ENCODE measurements at places on chromosomes 1 and 21.

DNA sequence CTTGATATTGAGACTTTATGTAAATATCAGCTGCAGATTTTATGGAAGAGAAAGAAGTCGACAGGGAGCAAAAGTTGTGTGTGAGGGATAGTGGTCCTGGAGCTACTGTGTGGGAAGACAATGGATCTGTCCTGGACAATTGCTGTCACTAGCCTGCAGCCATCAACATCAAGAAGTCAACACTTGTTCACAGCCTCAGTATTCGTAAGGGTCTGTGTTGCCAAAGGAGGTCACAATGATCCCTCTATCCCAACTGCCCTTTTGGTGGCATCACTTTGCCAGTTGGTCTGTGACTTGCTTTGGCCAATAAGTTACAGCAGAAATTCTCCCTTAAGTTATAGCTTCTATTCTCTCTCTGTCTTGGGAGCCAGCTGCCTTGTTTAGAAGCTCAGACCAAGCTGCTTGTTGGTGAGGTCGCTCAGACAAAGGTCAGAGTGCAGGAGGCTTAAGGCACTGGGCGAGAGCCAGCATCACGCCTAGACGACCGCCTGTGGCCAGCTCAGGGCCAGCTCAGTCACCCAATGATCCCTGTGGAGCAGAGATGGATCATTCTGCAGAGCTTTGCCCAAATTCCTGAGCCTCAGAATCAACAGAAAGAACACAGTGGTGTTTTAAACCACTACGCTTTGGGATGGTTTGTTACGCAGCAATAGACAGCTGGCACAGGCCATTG lies 134.9 kb downstream of the RHOU start:
- no peak for DNase-seq

DNA sequence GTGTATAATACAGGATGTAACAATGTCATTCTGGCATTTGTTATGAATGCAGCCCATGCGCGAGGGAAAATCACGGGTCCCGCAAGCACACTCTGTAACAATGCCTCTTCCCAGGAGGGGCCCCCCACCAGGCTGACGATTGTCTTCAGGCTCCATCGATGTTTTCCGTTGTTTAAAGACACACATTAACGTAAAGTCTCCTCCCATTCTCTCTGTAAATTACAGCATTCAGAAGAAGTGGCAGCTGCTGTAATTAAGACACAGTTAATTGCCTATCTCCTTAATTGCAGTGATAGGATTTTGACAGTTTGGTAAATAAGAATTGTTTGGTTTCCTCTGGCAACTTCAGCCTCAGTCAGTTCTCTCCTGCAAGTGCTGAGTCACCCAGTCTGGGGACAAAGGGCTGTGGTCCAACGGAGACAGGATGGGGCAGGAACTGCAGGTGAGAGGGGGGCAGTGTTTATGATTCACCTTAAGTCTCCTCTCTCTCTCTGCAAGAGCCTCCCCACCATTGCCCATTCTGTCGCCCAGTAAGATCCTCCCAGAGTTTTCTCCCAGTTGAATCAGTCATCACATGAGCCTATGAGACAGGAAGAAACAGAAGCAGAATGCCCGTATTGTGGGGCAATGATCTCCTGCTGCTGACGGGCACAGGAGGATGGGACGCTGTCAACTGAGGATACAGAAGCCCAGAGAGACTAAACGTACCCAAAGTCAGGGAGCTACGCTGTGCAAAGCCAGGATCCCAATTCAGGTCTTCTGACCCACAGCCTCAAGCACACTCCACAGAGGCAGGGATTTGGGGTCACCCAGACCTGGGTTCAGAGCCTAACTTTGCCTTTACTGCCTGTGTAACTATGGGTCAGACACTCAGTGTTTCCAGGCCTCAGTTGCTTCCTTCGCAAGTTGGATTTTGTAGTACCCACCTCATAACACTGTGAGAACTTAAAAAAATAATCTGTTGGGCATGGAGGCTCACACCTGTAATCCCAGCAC lies 110.0 kb downstream of the ADSS2 start:
- peak; percentile 18 for DNase-seq

GRCh38 chr1:169853341-169853740 lies 40.4 kb downstream of the SCYL3 start:
- no peak for DNase-seq

DNA sequence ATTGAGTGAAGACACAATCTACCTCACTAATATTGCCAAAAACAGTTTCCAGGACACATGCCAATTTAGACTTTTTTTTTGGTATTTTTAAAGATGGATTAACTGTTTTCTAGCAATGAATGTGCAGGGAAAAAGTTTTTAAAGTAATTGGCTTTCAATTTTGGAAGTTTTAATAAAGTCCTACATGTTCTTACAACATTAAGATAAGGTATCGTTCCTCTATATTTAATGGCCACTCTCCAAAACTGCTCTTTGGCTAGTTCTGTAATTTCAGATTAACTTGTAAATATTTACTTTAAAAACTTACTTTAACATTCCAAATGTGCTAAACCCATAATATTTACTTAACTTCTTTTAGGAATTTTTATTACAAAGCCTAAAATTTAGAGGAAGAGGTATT lies 1332.2 kb upstream of the PRMT6 start:
- DNase-seq: no peak

- no peak for DNase-seq
Observed at GRCh38 chr1:172179918-172180317, 240.6 kb upstream of the C1orf105 start.

DNA sequence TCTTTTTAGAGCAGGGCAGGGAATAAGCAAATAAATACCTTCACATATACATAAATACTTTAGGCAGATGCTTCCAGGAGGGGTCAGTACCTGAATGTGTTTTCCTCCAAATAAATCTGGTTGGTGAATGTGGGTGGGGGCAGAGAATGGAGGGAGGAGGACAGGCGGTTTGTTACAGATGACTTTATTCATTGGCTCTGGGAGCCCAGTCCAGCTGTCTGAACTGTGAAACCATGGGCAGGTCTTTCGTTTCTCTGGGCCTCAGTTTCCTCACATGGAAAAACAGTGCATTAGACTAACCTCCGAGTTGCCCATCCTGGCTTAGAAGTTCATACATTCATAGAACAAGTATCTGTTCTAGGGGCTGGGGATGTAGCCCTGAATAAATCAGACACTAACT lies 124.6 kb downstream of the IER5 start:
- DNase-seq: no peak

DNA sequence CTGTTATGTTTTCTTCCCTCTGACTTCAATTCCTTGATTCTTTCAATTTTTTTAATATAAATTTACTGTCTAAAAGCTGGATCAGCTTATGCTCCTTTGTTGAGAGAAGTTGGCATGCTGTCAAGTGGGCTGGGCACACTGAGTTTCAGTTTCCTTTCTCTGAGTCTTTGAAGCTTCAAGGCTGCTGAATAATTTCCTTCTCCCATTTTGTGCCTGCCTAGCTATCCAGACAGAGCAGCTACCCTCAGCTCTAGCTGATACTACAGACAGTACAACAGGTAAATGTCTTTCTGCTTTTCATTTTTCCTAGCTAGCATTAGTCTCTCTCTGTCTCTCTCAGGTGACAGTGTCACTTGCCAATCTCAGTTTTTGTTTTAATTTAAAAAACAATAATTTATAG lies at the start of gene IFI44:
Gene IFI44, plus strand, starts transcription at position 204 of the 400 bp plus-strand sequence. CDS start 365 bp downstream, outside the sequence.
- DNase-seq: peak; percentile 78

DNA sequence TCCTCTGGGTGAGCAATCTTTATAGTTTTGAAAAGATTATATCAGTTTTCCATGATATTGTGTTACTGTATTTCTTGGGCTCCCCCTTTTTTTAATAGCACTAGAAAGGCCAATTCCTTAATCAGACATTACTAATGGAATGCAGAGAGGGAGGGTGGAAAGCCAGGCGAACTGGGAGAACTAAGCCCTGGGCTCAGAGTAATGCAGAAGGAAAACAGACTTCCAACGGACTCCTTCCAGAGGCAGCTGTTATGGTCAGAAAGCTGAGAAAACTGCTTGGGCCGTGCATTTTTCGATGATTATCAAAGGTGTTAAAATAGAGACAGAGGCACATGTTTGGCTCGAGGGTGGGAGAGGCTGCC lies 206.3 kb downstream of the FOXD2 start:
- no peak for DNase-seq

- DNase-seq: no peak
Observed at GRCh38 chr21:23955135-23955843, 1652.0 kb downstream of the MRPL39 start.

GRCh38 chr1:79614762-79615161 lies 608.2 kb upstream of the ADGRL4 start:
- no peak for DNase-seq
